Diencephalon (tissue), 1 donor: ENCODE measurements at places on chromosomes 11 and 22. TPM values are rescaled to one million over a fixed set of nuclear protein-coding genes. Genes with fewer than 3 reads are reported as not detected.

The FZD4 gene
- 6.5 TPM for total RNA-seq

The TRIM48 gene
- total RNA-seq = not detected

The OR5D18 gene
- total RNA-seq = not detected

The SLC1A2 gene
- total RNA-seq = 274 TPM

The SYT12 gene
- total RNA-seq = 6.0 TPM

The CARD16 gene
- total RNA-seq = 1.4 TPM

The SAAL1 gene
- 26.5 TPM for total RNA-seq

The NXPE4 gene
- not detected for total RNA-seq

The APLNR gene
- 25.1 TPM for total RNA-seq

The OR5L1 gene
- not detected for total RNA-seq

The FXYD6 gene
- total RNA-seq = 164 TPM

The LRP5 gene
- total RNA-seq = 13.6 TPM

The NRXN2 gene
- total RNA-seq = 397 TPM

The OR2AT4 gene
- not detected for total RNA-seq
